ENCODE measurements at places on chromosomes 7 and 10.

GRCh38 chr7:7228967-7229366 lies 46.6 kb downstream of the C1GALT1 start:
- no peak for DNase-seq

GRCh38 chr7:84425702-84426259 lies 231.2 kb upstream of the SEMA3A start:
- DNase-seq: no peak

DNA sequence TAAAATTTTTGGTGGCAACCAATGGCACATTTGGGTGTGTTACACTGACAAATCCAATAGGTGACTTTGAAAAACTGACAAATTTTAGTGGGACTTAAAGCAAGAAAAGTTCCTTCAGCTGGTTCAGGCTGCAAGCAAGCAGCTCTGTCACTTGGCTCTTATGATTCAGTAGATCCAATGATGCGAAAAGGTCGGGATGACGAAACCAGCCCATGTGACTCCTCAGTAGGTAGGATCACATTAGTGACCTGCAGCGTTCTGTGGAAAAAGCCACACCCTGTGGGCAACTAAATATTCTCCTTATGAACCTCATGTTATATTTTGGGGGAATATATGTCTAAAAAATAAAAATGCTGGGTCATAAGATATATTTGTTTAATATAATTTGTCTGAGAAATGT lies 13.3 kb upstream of the TSGA13 start:
- no peak for DNase-seq

GRCh38 chr7:2353936-2354185 lies 766 bp upstream of the EIF3B start:
- peak; percentile 88 for DNase-seq

- DNase-seq: no peak
These were observed 67.3 kb upstream of the KLF6 start for GRCh38 chr10:3852147-3852904.

DNA sequence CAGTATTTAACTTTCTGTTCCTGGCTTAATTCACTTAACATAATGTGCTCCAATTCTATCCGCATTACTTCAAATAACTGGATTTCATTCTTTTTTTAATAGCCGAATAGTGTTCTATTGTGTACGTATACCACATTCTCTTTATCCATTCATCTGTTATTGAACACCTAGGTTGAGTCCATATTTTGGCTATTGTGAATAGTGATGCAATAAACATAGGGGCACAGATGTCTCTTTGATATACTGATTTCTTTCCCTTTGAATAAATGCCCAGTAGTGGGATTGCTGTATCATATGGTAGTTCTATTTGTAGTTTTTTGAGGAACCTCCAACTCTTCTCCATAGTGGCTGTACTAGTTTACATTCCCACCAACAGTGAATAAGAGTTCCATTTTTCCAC lies 25.5 kb upstream of the TSPAN33 start:
- no peak for DNase-seq

DNA sequence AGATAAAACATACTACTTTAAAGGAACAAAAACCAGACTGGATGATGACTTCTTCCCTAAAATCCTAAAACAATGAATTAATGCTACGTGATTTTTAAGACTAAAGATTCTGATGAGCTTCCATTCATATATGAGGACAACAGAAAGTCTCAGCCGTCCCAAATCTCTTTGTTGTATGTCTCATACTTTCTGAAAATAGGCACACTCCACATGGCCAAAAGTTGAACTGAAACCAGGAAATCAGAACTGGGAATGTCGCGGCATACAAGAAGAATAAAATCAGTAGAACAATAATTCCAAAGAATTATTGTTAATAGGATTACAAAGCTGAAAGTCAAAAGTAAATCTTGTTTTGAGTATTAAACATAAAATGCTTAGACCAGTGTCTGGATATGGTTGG lies 195.4 kb upstream of the GHITM start:
- DNase-seq: no peak

GRCh38 chr7:24133691-24134090 lies 150.3 kb upstream of the NPY start:
- DNase-seq: no peak

- DNase-seq: no peak
These were observed 11.1 kb upstream of the PPP2R2D start for GRCh38 chr10:131889755-131890154.

DNA sequence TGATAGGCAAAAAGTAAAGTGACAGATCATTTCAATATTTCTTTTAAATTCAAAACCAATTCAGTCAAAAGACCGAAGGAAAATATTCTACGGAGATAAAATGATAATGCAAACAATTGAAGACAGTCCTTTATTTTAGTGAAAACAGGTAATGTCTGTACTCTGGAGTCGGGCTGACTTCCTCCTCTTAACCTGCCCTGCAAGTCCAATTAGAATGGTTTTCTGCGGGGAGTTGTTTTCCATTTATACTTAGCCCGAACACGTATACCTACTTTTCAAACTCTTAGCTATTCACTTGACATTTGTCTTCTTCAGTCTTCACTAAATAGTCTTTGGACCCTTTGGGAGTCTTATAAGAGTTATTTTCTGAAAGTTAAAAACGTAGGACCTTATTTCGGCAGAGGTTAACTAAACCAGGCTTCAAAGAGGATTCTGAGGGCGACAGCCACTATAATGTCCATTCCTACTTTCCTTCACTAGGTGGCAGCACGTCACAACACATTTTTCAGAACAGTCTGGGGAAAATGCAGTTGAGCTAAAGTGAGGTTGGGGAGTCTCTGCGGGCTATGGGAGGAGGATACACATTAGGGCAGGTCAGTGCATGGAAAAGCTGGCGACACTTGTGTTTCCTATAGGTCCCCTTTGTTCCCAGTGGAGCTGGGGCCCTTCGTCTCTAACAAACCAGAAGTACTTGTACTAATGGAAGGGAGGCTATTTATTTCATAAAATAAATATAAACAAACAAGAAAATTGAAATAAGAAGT lies 472.0 kb downstream of the KCNMA1 start:
- DNase-seq: peak; percentile 42

DNA sequence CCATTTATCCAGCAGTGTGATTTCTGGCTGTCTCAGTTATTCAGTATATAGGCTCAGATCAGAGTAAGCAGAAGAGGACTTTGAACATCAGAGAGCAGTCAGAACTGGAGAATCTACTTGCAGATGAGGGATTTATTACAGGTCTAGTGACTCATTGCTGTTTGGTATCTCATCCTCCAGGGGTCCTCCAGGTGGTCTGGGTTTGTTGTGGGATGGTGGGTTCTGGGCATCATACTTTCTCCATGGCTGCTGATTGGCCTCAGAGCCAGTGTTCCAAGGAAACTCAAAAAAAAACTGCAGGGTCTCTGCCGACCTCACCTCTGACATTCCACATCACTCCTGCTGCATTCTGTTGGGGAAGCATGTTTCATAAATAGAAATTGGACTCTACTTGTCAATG lies 214.8 kb downstream of the CNTNAP2 start:
- DNase-seq: no peak

GRCh38 chr7:47504551-47505311 lies 77.2 kb downstream of the TNS3 start:
- DNase-seq: no peak

DNA sequence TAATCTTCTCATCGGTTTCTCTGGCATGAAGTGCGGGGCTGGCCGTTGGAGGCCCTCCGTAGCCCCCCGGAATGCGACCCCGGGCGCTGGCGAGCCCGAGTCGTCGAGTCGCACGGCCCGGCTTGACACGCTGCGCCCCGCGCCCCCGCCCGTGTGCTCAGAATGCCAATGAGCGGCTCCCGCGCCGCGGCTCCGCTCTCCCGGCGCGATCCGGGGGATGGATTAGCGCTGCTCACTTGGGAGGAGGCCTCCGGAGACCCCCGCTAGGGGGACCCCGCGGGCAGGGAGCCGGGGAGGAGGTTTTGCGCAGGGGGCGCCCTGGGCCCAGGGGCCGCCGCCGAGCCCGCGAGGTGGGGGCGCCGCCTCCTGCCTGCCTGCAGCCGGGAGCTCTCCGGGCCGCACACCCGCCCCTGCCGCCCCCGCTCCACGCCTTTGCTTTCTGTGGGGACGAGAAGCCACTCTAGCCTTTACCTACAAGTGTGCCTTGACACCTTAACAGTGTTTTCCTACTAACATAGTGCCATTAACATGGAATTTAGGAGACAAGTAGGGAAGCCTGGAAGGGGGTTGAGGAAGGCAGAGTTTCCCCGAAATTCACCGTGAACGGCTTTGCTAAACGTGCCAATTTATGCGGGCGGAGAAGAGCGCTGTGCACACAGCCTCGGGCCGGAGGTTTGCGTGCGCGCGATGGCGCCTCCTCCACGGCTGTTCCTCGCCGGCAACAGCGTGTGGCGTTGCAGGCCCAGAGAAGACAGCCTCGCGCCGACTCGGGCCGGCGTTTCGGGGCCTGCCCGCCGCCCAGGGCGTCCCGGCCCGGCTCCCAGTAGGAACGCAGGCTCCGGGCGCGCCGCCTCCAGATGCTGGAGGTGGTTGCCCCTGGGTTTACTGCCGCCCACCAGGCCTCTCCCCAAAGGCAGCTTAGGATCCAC lies 7.1 kb downstream of the SHH start:
- peak; percentile 88 for DNase-seq

DNA sequence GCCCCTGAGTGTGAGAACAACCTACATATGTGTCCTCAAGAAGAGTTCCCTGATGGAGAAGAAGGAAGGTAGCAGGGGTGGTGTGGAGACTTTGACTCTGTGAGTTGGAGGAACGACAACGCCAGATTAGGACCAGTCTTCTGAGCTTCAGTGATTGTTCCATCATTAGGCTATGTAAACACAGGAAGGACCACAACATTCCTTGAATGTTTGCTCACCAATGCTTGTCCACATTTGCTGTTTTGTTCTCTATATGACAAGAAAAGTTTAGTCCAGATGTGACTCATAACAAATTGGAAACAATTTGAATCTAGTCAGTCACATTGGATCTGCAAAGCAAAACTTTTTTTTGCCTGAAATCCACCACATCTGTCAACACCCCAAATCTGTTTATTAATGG lies 62.7 kb downstream of the ENTPD1 start:
- DNase-seq: no peak

DNA sequence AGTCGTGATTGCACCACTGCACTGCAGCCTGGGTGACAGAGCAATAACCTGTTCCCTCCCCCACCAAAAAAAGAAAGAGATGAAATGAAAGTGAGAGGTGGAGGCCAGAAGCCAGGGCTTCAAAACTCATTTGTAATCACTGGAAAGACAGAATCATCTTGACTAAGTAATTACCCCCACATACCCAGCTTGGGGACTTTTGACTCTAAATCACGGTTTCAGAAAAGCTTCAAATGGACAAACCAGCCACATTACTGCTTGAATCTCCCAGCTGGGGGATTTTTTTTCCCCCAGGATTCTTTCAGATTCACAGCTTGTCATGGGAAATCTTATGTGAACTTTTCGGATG lies 361.0 kb downstream of the FRMD4A start:
- DNase-seq: no peak

GRCh38 chr10:84328418-84329195 lies at the start of gene CCSER2:
Gene CCSER2 (plus strand): TSS chr10:84328589. CDS start chr10:84371053, 42,464 bp downstream.
- DNase-seq: peak; percentile 100

GRCh38 chr10:131851346-131851745 lies 49.5 kb upstream of the PPP2R2D start:
- no peak for DNase-seq

DNA sequence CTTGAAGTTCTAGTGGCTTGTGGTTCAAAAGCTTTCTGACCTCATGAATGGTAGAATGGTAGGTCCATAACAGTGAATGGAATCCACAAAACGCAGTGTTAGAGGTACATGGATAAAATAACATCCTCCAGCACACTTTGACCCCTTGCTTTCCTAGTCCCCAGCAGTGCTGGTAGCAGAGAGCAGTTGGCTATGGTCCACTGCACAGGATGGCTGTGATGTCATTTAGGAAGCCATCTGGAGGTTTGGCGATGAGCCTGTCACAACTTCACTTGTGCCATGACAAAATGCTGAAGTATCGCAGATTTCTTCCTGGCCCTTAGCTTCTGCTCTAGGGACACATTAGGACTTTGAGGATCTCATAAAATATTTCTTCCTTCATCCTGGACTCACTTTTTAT lies 300.0 kb upstream of the FZD8 start:
- no peak for DNase-seq

- DNase-seq: no peak
These were observed 4.6 kb downstream of the STRA8 start for GRCh38 chr7:135238112-135238744.

DNA sequence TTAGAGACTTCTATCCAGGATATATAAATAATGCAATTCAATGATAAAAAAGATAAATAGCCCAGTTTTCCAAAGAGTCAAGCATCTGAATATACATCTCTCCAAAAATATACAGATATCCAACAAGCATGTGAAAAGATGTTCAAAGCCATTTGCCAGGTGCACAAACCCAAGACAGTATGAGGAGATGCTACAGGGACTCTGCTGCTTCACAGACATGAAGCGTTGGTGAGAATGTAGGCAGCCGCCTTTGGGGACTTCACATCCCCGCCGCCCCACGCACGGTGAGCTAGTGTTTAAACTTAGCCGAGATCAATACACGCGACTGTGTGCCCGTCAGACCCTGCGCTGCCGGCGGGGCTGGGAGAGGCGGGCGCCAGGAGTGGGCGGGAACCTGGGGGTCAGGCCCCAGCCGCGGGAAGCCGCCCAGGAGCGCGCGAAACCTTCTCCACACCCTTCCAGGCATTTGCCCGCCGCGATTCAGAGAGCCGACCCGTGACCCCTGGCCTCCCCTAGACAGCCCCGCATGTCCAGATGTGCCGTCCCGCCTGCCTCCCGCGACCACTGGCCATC lies 927 bp upstream of the ALOX5 start:
- DNase-seq: peak; percentile 34

DNA sequence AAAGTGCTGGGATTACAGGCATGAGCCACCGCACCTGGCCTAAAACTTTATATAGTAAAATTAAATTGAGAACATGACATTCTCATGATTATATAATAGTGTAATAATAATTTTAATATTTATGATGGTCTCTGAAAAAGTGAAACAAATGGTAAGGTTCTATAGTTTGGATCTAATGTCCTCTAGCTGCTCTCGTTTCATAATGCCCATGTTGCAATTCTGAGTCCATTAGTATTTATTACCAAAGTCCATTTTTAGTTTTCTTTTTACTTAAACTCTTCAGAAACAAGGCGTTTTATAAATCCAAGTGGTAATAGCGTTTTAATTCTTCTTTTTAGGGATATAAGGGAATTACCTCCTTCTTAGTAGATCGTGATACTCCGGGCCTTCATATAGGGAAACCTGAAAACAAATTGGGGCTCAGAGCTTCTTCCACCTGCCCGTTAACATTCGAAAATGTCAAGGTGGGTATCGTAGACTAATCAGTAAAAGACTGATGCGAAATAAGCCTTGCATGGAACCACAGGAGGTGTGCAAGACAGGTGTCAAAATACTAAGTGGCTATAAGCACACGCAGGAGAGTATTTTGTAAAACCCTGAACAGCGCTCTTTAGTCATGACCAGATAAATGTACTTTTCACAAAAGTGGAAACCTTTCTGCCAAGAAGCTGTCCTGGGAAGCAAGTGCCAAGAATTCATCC lies 34.1 kb downstream of the ACADSB start:
- no peak for DNase-seq

Measured in glutamatergic neuron (in vitro differentiated cells).